ENCODE measurements at places on chromosomes 4 and X.

GRCh38 chr4:113312529-113312928, 263.1 kb downstream of the ANK2 start:
- DNase-seq = no peak

- DNase-seq = no peak
These were observed 92.3 kb upstream of the SHOX start for GRCh38 chrX:538311-538710.

GRCh38 chr4:129972257-129972656, 876.3 kb downstream of the C4orf33 start:
- no peak for DNase-seq

- DNase-seq = no peak
These were observed 203.3 kb upstream of the ZIC3 start for GRCh38 chrX:137362583-137362982.

- DNase-seq = no peak
These were observed 1.1 kb downstream of the BMPR1B start for GRCh38 chr4:94758700-94759399.

GRCh38 chrX:108001218-108001814, 19.1 kb upstream of the TEX13B start:
- DNase-seq = peak; percentile 43

GRCh38 chr4:122481766-122482405, 25.4 kb upstream of the IL2 start:
- no peak for DNase-seq

DNA sequence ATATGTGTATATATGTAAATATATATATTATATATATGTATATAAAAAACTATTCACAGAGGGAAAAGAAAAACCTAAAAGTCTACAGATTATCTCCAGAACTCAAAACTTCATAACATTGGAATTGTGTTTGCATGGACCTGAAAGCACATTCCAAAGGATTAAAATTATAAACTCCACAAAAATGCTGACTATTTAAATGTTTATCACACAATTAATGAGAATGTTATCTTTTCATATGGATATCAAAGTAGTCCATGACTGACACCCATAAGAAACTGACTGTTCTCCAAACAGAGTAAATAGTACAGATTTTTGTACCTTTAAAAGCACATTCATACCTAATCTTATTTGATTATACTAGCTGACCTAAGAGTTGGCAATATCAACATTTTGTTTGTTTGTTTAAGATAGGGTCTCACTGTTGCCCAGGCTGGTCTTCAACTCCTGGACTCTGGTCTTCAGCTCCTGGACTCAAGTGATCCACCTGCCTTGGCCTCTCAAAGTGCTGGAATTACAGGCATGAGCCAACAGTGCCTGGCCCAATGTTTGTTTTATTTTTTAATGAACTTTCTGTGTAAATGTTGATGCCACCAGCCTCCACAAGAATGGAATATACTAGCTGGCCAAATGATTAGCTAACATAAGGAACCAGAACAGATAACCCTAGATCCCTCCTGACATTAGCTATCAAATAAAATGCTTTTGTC, 50.0 kb downstream of the SLC39A8 start:
- DNase-seq = no peak

DNA sequence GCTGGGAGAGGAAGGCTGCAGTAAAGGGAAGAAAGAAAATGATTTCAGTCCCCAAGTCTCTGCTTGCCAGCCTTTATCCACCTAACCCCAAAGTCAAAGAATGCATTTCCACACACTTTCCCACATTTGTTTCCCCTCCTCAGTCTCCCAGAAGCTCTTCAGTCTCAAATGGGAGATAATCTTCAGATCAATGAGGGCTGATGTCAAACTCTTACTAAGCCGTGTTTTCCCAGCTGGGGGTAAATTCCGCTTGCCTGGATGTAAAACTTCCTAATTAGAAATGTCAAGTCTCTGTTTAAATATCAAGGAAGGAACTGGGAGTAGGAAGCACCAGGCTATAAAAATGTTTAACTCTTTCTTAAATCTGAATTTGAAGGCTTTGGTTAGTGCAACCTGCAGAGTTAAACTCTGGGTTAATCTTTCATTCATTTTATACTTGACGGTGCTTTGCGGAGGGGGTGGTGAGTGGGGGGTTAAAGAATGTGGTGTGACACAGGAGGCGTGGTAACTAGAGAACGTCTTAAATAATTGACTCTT, 601.4 kb upstream of the ACTRT1 start:
- no peak for DNase-seq

- no peak for DNase-seq
These were observed 16.2 kb downstream of the SH3RF1 start for GRCh38 chr4:169254546-169254983.

DNA sequence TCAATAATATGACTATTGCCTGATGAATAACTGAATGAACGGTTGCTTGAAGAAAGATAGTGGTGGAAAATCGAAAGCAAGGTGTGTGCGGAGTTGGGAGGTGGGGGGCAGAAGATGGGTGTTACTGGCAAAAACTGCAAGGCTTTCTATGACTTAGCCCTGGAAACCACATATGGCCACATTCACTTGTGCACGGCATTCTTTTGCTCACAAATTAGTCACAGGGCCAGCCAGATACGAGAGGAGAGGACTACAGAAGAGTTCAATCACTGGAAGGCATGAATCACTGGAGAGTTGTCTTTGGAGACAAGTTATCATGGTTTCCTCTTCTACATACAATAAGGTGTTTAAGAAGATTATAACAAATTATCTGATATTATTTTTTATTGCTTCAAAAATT, 626.5 kb upstream of the CPEB2 start:
- DNase-seq = no peak

DNA sequence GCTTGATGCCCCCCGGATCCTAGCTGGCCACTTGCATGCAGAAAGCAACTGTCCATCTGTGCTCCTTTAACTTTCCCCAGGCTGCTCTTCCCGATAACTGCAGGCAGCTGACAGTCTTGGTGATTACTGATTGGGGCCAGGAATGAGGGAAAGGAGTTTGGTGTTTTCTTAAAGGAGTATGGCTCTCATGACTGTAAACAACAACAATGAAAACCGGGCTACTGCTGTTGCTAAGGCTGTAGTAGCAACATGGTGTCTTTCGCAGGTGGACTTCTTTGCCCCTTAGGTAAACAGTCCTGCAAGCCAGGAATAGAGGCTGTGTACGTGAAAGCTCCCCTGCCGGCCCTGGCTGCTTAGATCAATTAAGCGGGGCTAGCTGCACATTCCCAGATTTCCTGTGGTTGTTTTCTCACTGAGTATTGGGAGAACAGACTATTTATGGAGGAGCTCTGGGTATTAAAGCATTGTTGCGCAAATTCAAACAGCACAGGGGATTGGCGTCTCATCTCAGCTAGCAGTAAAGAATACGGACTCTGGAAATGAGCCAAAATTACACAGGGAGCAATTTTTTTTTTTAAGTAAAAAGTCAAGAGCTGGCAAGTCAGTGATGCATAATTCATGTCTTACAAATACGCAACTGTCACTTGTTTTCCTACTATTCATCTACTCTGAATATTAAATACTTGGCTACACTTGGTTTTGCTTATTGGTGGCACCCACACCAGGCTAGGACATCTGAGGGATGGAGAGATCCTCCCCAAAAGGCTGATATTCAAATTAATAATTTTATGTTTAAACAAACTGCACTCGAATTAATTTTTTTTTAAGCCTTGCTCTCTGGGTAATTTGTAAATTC, 61.6 kb upstream of the NAP1L5 start:
- no peak for DNase-seq

GRCh38 chrX:7244405-7244804, 96.5 kb upstream of the PUDP start:
- DNase-seq = no peak

- DNase-seq = no peak
These were observed 10.1 kb upstream of the ADH1A start for GRCh38 chr4:99300934-99301333.

GRCh38 chrX:41881166-41881565, 42.2 kb downstream of the CASK start:
- no peak for DNase-seq

DNA sequence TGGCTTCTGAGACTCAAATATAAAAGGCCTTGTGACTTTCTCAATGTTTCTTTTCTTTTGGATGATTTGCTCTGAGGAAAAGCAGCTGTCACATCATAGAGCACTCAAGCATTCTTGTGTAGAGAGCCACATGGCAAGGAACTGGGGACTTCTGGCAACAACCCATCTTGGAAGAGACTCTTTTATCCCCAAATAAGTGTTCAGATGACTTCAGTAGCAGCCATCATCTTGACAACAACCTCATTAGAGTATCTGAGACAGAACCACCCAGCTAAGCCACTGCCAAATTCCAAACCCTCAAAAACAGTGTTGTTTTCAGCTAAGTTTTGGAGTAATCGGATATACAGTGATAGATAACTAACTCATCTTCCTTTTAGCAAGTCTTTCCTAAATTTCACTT, 1431.7 kb upstream of the IGFBP7 start:
- DNase-seq = no peak

GRCh38 chrX:109352066-109352588, 129.8 kb downstream of the GUCY2F start:
- no peak for DNase-seq

- no peak for DNase-seq
These were observed 129.0 kb downstream of the VSIG4 start for GRCh38 chrX:65910899-65911298.

All from CD4-positive, alpha-beta T cell treated with Interleukin-15 for 4 hours (primary cell).